ENCODE measurements at places on chromosomes 5 and 9.

GRCh38 chr9:121984726-121985402 is 108.2 kb downstream of the TTLL11 start:
- DNase-seq: no peak
- no peak overlapping the region for H3K27ac ChIP-seq
- H3K36me3 ChIP-seq: peaks cover 13% of the 10 kb centered on the region
- H3K4me3 ChIP-seq: no peak overlapping the region

DNA sequence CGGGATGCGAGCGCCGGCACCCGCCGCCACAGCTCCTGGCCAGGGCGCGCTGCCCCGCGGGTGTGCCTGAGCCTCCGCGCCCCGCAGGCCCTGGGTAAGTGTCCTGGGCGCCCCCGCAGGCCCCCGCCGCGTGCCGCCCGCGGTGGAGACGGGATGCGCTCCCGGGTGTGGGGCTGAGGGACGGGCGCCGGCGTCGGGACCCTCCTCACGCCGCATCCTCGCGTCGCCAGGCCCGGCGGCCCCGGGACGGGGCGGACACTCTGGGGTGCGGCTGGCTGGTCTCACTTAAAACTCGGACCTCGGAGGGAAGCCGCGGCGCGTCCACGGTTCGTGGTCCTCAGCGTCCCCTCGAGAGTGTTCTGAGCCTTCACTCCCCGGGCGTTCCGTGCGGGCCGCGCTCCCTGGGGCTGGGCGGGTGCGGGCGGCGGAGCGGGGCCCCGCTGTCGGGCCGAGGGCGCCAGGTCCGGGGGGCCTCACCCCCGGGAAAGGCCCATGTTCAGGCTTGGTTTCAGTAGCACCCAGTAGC is 275 bp downstream of the AHRR start:
- H3K27me3 ChIP-seq: peaks cover 2% of the 10 kb centered on the region
- H3K4me3 ChIP-seq: peak overlapping the region; percentile 33
- no peak overlapping the region for H3K27ac ChIP-seq
- no peak for DNase-seq

DNA sequence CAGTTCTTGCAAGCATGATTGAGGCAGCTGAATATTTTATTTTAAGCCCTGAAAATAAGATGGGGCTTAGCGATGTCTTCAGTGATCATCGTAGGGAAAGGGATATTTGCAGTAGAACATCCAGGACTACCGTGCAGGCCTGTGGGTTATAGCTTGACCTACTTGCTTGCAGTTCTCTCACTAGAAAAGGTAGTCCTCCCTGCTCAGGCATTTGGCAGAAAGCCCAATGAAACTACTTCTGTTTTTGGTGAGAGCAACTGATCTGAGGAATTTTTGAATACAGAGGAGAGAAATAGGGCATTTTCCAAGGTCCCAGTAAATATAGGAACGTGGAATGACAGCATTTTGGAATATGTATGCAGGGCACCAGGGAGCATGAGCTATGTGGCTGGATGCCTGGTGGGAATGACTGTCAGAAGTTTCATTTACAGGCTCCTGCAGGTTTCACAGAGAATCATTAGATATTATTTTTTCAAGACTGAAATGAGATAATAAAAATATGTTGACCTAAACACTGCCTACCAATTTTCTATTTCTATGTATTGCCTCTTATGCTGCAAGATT is 417.9 kb upstream of the ACTBL2 start:
- H3K4me3 ChIP-seq: no peak overlapping the region
- H3K27me3 ChIP-seq: peaks cover 3% of the 10 kb centered on the region
- no peaks in the 10 kb centered on the region for H3K36me3 ChIP-seq
- H3K4me1 ChIP-seq: no peaks in the 10 kb centered on the region
- no peak overlapping the region for H3K27ac ChIP-seq
- DNase-seq: no peak

GRCh38 chr5:90131383-90132133 is 278.0 kb downstream of the CETN3 start:
- DNase-seq: no peak
- H3K27ac ChIP-seq: no peak overlapping the region
- H3K27me3 ChIP-seq: peaks cover 2% of the 10 kb centered on the region
- no peak overlapping the region for H3K4me3 ChIP-seq
- H3K4me1 ChIP-seq: no peaks in the 10 kb centered on the region

DNA sequence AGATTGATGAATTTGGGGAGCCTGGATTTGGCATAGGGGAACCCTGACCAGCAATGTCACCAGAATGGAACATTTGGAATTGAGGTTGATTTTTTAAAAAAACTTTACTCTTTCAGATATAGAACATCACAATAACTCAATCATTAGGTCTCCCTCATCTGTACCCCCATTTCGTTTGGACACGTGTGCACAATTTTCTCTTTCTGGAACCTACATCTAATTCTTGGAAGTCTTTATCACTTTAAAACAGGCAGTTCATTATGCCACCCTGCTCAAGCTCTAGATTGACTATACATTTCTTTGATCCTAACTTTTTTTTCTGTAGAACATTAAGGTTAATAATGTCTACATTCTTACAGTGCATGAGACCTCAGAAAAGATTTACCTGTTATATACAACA is 3.7 kb upstream of the SSBP2 start:
- H3K27me3 ChIP-seq: peaks cover 16% of the 10 kb centered on the region
- H3K27ac ChIP-seq: no peak overlapping the region
- no peaks in the 10 kb centered on the region for H3K36me3 ChIP-seq
- no peak for DNase-seq

Measured in immature natural killer cell (primary cell).